Progenitor cell of endocrine pancreas (in vitro differentiated cells): ENCODE measurements at places on chromosomes 3 and 15. TPM values are rescaled to one million over a fixed set of nuclear protein-coding genes. Genes with fewer than 3 reads are reported as not detected.
A peak's percentile ranks its signal among the peaks of the same experiment; 100 is the strongest.

DNA sequence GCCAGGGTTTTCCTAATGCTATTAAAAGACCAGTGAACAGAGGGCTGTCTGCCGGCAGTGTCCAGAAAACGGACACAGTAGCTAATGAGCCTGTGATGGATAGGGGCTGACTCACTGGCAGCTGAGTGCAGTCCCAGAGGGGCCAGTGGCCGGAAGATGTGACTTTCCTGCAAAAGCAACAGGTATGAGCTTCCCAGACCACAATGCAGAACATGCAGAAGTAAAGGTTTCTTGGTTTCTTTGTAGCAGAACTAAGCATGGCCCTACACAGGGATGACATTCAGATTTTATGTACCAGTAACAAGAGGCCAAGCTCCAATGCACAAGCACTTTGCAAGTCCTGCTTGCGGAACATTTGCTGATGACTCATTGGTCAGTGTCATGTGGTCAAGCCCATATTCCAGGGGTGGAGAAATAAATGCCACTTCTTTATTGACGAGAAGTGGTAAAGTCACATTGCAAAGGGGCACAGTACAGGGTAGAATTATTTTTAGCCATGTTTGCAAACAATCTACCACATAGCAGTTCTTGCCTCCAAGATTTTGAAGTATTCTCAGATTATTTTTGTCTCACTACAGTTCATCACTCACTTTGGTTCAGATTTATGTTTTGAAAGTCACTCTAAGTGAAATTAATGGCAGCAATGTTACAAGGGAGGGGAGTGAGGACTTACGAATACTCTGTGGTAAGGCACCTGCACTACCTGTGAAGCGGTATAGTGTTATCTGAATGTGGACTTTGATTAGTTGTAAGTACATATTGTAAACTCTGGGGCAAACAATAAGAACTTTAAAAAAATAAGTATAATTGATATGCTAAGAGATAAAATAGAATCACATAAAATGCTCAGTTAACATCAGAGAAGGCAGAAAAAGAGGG is 263.3 kb downstream of the ABHD5 start:
- DNase-seq: no peak
- peaks cover 47% of the 10 kb centered on the region for H3K27me3 ChIP-seq
- no peak overlapping the region for H3K27ac ChIP-seq

DNA sequence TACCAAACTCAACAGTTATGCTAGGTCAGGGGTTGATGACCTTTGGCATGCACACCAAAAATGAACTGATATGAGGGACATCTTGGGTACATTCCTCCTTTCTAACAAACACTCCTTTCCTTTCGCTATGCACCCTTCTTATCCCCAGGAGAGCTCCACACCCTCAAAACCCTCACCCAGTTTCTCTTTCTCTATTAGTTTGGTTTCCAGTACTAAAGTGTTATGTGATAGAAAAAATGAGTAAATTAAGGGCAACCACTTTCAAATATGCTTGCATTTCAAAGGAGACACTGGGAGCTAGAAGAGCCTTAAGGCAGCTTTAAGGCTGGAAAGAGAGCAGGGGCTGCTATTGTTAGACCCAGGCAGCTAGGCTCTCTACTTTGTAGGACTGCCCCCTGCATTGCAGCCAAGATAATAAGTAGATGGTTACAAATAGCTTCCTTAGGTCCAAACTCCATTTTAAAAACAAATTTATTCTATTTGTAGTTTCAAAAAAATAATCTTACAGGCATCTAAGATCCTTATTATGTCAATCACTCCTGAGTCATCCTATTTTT is 244.3 kb downstream of the ZIC1 start:
- H3K4me1 ChIP-seq: no peaks in the 10 kb centered on the region
- H3K27me3 ChIP-seq: no peaks in the 10 kb centered on the region
- no peak overlapping the region for H3K27ac ChIP-seq
- no peak for DNase-seq
- no peaks in the 10 kb centered on the region for H3K36me3 ChIP-seq

- no peak for DNase-seq
- no peak overlapping the region for H3K4me3 ChIP-seq
- H3K4me1 ChIP-seq: peaks cover 2% of the 10 kb centered on the region
- H3K36me3 ChIP-seq: peaks cover 2% of the 10 kb centered on the region
- peak overlapping the region; percentile 31 for H3K27ac ChIP-seq
- H3K27me3 ChIP-seq: no peaks in the 10 kb centered on the region
Observed at GRCh38 chr3:190238871-190239270, 83.4 kb downstream of the CLDN1 start.

- no peaks in the 10 kb centered on the region for H3K27me3 ChIP-seq
- peaks cover 2% of the 10 kb centered on the region for H3K4me1 ChIP-seq
- no peak for DNase-seq
- peaks cover 27% of the 10 kb centered on the region for H3K36me3 ChIP-seq
Observed at GRCh38 chr3:183844606-183845005, 19.2 kb upstream of the MAP6D1 start.

- H3K4me3 ChIP-seq: peak within 1 kb of the TSS; percentile 91
- H3K27me3 ChIP-seq: peaks cover 19% of the 10 kb centered on the region
- DNase-seq: peak; percentile 50
- peaks cover 4% of the 10 kb centered on the region for H3K36me3 ChIP-seq
Observed at GRCh38 chr3:160755776-160756304, at the start of gene PPM1L. Gene PPM1L (plus strand): TSS chr3:160756231.

TMC3 gene
- total RNA-seq: 0.07 and 0.10 TPM in 2 replicates

- peaks cover 16% of the 10 kb centered on the region for H3K4me1 ChIP-seq
- no peaks in the 10 kb centered on the region for H3K36me3 ChIP-seq
- no peak for DNase-seq
Observed at GRCh38 chr3:99637368-99638111, 854 bp upstream of the COL8A1 start.
